Activated CD8-positive, alpha-beta T cell treated with anti-CD3 and anti-CD28 coated beads, Interleukin-2, amount 10 ng/mL, durations not matched to agents 7 days and 5 days (primary cell): ENCODE measurements at places on chromosomes 12 and 14. TPM values are rescaled to one million over a fixed set of nuclear protein-coding genes. Genes with fewer than 3 reads are reported as not detected.

AMDHD1 gene
- 1.6 TPM for total RNA-seq

HCAR1 gene
- 0.08 TPM for total RNA-seq

RTN1 gene
- total RNA-seq: not detected

NOS1 gene
- not detected for total RNA-seq

ADCK1 gene
- total RNA-seq: 2.7 TPM

LRFN5 gene
- total RNA-seq: not detected
